ENCODE measurements at places on chromosomes 7 and 10.

- no peak for DNase-seq
Measured at GRCh38 chr7:117686311-117686935, 186.8 kb downstream of the CTTNBP2 start.

DNA sequence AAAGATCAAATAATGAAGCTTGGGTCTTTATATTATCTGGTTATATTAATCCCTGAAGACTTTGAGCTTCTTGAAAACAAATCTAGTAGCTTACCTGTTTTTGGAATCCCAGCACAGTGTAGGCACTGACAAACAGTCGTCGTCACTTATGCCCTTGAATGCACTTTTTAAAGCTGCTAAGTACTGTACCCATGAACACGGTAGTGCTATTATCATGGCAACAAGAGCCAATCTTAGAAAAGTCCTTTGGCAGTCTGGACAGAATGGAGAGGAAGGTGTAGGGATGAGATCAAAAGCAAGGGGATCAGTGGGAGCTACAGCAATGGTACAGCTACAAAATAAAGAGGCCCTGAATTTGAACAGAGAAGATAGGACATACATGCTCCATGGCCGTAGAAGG, 9.4 kb downstream of the SLC25A13 start:
- no peak for DNase-seq

GRCh38 chr10:114181971-114182370, 2.8 kb downstream of the TDRD1 start:
- no peak for DNase-seq

DNA sequence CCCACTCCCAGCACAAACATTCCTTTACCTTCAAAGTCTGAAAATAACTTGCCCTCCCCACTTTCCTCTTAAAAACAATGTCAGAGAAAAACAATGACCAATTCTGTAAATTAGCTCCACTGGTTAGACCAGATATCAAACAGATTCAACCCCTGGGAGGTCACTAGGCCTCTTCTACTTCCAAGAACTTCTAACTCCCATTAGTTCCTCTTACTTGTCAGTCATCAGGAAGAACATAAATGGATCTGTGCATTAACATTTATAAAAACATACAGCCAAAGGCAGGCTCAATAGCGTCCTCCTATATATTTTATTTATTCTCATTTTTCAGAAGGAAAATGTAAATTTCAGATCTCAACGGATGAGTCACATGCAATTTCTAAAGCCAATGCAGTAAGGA, 2.2 kb downstream of the ELAPOR2 start:
- DNase-seq = no peak

- no peak for DNase-seq
Measured at GRCh38 chr7:25857376-25858067, 294.5 kb upstream of the NFE2L3 start.

GRCh38 chr7:80128918-80129317, 5.7 kb upstream of the GNAI1 start:
- DNase-seq = no peak
